ENCODE measurements at places on chromosomes 16 and 17.

DNA sequence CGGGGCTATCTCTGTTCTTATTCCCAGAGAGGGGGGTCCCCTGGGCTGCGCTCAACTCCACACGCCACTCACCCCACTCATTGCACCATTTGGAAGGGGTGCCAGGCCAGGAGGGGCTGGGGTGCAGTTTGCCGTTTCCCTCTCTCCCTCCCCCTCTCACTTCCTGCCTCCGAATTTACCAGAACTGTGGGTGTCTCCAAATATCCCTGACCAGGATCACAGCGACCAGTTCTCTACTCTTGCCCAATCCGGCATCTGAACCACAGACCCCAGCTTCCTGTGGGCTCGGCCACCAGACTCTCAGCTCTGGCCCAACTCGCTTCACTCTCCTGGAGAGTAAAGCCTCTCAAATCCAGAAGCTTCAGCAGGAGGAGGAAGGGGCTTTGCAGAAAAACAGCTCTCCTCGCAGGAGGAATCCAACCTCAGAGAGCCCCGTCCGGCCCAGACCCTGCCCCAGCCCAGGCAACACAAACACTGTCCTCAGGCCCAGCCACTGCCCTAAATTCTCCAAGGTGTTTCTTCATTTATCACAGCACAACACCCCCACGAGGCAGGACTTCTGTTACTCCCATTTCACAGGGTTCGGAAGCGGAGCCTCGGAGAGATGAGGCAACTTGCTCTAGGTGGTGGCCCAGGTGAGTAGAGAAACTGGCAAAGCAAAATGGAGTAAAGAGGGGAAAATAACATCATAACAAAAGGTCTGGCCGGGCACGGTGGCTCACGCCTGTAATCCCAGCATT lies 423 bp upstream of the ASGR2 start:
- no peak for DNase-seq

GRCh38 chr17:1796800-1797199 lies 32.9 kb downstream of the SMYD4 start:
- DNase-seq: no peak

GRCh38 chr17:44187131-44187899 lies 543 bp downstream of the TMUB2 start:
- no peak for DNase-seq

DNA sequence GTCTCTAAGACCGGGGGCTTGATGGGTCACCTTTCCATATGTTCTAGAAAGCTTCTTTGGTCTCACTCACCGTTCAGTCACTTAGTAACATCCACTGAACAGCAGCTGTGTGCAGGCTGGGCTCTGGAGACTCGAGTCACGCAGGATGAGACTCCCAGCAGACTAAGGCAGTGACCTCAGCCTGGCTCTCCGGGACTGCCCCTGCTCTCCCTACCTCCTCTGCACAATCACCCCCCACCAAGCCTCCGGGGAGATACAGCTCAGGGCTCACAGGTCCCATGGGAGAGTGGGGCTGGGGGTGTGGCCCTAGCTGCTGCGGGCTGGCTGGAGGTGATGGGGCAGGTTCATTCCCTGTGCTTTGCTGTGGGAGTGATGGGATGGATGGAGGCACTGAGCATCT lies 14.1 kb downstream of the FLYWCH2 start:
- no peak for DNase-seq

- DNase-seq: no peak
Observed at GRCh38 chr16:54582631-54583250, 296.2 kb upstream of the IRX3 start.

- no peak for DNase-seq
Observed at GRCh38 chr17:14015271-14015670, 54.0 kb upstream of the COX10 start.

- DNase-seq: peak; percentile 77
Observed at GRCh38 chr16:89395150-89396142, 94.9 kb downstream of the ANKRD11 start.

GRCh38 chr17:45107293-45108010 lies 24.9 kb downstream of the PLCD3 start:
- DNase-seq: no peak

- no peak for DNase-seq
Observed at GRCh38 chr16:24534620-24535019, 4.7 kb upstream of the RBBP6 start.

- DNase-seq: peak; percentile 52
Observed at GRCh38 chr17:74768069-74768762, 7.9 kb downstream of the NAT9 start.

DNA sequence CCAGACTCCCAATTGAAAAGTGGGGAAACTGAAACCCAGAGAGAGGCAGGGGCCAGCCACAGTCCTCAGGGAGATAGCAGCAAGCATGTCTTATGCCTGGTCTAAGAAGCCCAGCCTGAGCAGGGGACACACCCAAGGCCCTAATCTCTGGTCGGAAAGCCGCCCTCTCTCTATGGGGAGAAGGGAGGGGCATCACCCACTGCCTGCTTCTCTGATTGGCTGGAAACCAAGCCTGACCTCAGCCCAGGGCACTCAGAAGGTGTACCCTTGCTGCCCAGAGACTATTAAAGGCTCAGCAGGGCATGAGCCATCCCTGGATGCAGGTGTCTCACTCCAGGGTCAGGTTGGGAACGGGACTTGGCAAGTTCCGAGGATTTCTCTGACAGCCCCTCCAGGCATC lies 5.7 kb upstream of the KRT13 start:
- DNase-seq: no peak

- no peak for DNase-seq
Observed at GRCh38 chr16:82370282-82370681, 200.3 kb upstream of the MPHOSPH6 start.

DNA sequence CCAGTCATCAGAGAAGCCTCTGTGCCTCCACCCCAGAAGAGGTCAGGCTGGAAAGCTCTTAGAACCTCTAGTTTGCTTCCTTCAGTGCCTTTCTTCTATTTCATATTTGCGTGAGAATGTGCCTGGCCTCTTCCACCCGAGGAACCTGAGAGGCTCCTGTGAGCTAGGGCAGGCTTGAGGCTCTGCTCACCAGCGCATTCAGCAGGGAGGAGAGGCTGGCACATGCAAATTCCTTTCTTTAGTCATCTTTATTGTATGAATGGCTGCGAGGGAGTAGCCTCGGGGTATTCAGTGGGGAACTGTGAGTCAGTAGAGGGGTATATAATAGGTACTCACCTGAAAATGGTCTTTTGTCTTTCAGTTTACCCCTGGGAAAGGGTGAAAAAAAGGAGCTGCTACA lies 268.3 kb downstream of the ABCC12 start:
- DNase-seq: no peak

GRCh38 chr16:48901712-48902374 lies 291.9 kb upstream of the N4BP1 start:
- DNase-seq: no peak
